ENCODE measurements at places on chromosomes 16 and 17. TPM values are rescaled to one million over a fixed set of nuclear protein-coding genes. Genes with fewer than 3 reads are reported as not detected.

The FAM20A gene
- 12.2 TPM for total RNA-seq

The SLC5A11 gene
- not detected for total RNA-seq

The NAGLU gene
- total RNA-seq: 39.3 TPM

The CCL7 gene
- total RNA-seq: 0.89 TPM

The EVI2A gene
- total RNA-seq: 7.3 TPM

The MNT gene
- 11.1 TPM for total RNA-seq

The CORO6 gene
- total RNA-seq: 12.2 TPM

The TRPV3 gene
- 1.00 TPM for total RNA-seq

The HOXB9 gene
- total RNA-seq: not detected

The GINS2 gene
- 21.0 TPM for total RNA-seq

The CYB561 gene
- total RNA-seq: 15.7 TPM

The MED9 gene
- total RNA-seq: 17.3 TPM

The CES5A gene
- not detected for total RNA-seq

The NOTUM gene
- under 0.01 TPM for total RNA-seq

The CLCN7 gene
- 64.7 TPM for total RNA-seq

The PPM1E gene
- 0.55 TPM for total RNA-seq

The RHBDL1 gene
- total RNA-seq: 5.9 TPM

The NPW gene
- total RNA-seq: 0.33 TPM

The TEX19 gene
- total RNA-seq: 0.12 TPM

The STH gene
- not detected for total RNA-seq

The C17orf50 gene
- total RNA-seq: not detected

The PNMT gene
- total RNA-seq: 0.22 TPM

The MPV17L gene
- 0.12 TPM for total RNA-seq

The TP53TG3C gene
- not detected for total RNA-seq

The VPS25 gene
- total RNA-seq: 87.4 TPM

The MVD gene
- total RNA-seq: 246 TPM

The PEX12 gene
- 3.7 TPM for total RNA-seq

The MARCHF10 gene
- total RNA-seq: not detected

The KRT32 gene
- not detected for total RNA-seq

The HBQ1 gene
- 0.44 TPM for total RNA-seq

The DHX58 gene
- 10.3 TPM for total RNA-seq

The IRX5 gene
- total RNA-seq: not detected

The GSE1 gene
- 33.3 TPM for total RNA-seq

The DPEP1 gene
- not detected for total RNA-seq

The KRTAP3-1 gene
- total RNA-seq: not detected

The NPIPA7 gene
- total RNA-seq: 1.2 TPM

The MYH10 gene
- 117 TPM for total RNA-seq
